ENCODE measurements at places on chromosomes 3 and 15.

GRCh38 chr3:125186800-125187598 is 25.5 kb downstream of the SLC12A8 start:
- no peak for DNase-seq

DNA sequence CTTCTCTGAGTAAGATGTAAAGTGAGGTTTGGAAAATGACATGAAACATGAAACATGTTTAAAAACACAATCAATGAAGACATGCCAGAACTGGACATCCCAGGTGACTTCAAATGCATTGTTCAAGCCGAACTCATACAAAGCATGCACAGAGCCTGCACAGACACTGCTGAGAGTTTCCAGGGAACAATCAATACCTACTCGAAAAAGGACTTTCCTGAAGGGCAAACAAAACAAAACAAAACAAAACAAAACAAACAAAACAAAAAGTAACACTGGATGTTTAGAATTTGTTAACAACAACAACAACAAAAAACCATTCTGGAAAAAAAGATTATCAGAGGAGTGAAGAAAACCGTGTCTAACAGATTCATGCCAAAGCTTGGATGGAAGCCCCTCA is 10.5 kb upstream of the TM4SF19 start:
- DNase-seq = no peak

- DNase-seq = no peak
These were observed 1.1 kb upstream of the MSL2 start for GRCh38 chr3:136197159-136197793.

DNA sequence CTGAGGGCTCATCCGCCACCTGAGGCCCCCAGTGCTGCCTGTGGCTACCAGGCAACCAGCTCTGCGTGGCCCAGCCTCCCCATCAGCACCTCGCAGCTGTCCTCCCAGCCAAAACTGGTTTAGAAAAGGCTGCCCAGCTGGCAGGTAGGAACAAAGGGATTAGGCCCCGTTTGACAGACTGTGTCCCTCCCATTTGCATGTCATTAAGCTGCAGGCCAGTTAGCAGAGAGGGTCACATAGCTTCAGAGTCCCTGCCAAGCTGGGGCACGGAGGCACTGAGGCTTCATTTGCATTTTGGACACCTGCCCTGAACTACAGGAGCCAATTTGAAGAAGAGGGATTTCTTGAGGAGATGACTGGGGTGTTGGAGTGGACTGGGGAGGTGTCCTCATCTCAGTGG is 177.9 kb downstream of the TLE3 start:
- DNase-seq = no peak

DNA sequence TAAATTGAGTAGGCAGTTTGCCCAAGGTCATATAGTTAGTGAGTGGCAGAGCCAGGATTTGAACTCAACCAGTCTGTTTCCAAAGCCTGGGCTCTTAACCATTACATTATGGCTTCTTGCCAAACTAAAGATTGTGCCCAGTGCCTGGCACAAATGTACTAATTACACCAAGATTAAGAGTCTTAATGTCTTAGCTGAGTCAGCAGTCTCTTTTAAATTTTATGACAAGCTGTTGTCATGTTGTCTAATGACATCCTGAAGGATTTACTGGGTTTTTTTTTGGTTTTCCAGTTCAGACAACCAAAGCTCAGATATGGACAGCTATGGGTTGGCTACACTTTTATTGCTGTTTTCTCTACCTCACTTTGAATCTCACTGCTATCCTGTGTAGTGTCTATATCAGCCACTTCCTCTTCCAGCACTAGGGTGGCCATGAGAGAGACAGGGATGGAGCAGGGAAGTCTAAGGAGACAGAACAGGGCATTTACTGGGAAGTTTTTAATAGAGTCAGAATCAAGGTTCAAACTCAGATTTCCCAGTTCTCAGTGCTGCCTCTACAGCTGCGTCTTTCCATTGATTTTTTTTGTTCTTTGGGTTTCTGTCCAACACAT is 10.5 kb downstream of the FBXL2 start:
- DNase-seq = no peak

- no peak for DNase-seq
These were observed 42.0 kb downstream of the SRP14 start for GRCh38 chr15:39997031-39997430.

DNA sequence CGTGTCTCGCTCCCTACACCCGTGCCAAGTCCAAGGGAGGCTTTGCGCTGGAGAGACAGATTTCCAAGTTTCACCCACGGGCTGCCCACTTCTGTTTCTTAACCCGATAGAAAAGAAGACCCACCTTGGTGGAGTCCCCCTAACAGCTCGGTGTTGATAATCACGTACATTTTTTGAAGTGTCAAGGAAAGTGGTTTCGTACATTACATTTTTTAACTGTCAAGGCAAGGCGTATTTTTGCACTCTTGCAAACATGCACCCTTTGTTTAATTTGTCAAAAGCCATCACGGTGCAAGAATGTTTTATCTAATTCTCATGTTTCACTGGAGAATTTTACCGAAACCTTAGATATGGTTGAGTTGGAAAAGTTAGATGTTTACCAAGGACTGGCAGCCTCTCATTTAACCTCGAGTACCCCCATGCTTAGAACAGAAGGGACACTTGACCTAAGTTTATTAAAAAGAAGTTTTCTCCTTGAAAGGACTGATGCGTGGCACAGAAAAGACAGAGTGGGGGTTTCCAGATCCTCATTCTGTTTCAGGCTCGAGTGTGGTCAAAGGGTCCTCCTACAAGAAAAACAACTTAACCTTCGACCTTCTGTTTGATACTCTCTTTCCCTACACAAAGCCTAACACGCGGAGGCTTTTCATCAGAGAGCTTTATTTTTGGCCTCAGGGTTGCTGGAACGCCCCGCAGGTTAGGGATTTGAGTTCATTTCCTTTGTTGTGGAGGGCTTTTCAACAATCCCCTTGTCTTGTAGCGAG is 882 bp downstream of the GXYLT2 start:
- DNase-seq = no peak

- DNase-seq = no peak
These were observed 131.2 kb downstream of the CD47 start for GRCh38 chr3:107959550-107960154.

DNA sequence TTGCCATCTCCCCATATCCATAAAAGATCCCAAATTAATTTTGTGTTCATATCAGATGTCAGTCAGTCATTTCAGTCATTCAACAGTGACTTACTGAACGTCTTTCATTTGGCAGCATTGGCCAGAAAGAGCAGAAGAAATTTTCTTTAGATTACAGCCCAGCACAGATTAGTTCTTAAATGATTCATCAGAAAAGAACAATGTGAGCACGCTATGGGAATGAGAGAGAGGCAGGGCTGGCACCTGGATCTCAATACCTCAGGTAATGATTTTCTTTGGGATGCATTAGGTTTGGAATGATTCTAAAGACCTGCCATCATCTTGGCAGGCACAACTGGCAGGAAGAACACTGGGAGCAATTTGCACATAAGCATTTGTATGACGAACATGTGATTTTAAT is 41.6 kb downstream of the FBN1 start:
- no peak for DNase-seq

DNA sequence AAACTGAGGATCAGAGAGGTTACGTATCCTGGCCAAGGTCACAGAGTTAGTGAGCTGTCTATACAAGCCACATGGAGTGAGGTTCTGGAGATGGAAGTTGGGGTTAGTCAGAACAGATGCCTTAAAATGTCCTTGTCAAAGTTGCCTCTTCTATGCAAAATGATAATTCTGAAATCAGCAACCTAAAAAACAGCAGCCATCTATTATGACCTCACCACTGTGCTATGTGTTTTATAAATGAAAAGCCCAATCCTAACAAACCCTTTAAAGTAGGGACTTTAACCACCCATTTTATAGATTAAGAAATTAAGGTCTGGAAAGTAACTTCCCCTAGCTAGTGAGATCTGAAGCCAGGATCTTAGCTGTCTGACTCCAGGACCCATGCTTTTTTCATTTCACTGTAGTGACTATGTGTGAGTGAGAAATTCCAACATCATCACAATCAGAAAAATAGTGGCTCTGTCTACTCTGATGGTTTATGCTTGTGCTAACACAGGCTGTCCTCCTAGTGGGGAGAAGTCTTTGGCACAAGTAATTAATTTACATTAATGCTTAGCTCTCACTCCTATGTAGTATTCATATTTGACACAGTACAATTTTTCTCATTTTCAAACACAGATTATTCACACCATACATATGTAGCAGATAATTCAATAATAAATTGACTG is 143.6 kb downstream of the ANO10 start:
- no peak for DNase-seq

DNA sequence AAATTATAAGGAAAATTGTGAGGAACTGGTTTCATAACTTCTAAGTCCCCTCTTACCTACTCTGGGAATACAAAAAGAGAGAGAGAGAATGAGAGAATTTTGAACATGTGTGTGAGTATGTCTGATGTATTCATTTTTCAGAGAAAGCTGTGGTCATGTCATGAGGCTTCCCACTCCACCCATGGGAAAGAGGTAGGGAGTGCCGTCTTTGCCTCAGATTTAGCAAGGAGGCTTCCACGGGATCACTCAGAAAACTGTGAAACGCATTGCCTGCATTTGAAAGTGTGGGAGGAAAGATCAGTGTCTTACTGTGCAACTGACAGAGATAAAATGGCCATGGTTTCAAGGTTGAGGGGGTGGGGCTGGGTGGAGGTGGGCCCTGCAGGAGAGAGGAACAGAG is 331.5 kb upstream of the CTNNB1 start:
- no peak for DNase-seq

DNA sequence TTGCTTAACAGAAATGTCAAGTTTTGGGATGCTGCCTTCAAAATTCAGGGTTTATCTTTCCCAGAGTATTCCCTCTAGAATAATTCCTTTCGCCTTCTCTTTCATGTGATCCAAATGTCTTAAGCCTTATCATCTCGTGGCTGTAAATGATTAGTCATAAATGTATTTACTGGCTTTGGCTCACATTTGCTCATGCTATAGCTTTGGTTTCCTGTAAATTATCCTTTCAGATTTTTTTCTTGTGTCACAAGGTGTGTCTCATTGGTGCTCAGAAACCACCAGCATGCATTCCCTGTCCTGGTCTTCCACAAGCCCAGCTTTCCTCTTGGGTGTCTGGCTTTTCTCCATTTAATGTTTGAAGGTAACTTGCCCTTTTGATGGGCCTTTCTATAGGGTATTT is 692.7 kb upstream of the ALCAM start:
- DNase-seq = no peak

DNA sequence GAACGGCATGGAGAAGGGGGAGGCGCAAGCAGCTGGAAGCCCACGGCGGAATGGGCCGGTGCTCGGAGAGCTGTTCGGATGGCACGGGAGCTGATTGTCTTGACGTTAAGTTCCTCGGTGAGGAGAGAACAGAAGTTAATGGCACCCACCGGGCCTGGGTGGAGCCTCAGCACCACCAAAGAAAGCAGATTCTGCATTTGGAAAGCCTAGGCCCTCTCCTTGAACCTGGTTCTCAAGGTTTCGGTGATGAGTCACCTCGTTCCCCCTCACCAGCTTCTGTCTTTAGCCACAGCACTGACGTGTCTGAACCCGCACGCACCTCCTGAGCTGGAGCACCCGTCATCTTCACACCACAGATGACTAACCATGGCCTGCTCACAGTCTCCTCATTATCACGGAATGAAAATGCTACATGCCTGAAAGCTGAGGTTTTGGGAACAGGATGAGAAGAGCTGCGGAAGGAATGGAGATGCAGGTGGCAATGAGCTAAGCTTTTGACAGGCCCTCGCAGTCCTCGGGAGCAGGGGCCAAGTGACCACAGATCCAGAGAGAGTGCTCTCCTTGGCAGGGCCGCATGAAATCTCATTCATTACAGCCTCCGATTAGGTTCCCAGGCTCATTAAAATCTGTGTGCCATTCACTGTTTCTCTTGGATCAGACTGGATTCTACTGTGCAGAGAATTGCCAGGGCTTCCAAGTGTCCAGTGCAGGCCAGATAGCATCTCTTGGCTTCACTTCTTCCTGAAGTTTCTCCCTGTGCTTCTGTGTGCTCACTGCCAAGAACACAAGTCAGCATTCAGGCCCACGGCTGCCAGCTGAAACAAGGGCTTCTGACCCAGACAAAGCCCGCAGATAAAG is 96.3 kb upstream of the DLG1 start:
- peak; percentile 97 for DNase-seq

- DNase-seq = no peak
These were observed 144.7 kb upstream of the ANKRD28 start for GRCh38 chr3:15942462-15942861.

Measured in HTR-8/SVneo (cell line).